ENCODE measurements at places on chromosomes 13 and 19.

GRCh38 chr19:35355791-35356460 is 2.3 kb upstream of the FFAR3 start:
- DNase-seq: no peak

GRCh38 chr13:86792153-86792651 is 879.0 kb upstream of the SLITRK5 start:
- no peak for DNase-seq

DNA sequence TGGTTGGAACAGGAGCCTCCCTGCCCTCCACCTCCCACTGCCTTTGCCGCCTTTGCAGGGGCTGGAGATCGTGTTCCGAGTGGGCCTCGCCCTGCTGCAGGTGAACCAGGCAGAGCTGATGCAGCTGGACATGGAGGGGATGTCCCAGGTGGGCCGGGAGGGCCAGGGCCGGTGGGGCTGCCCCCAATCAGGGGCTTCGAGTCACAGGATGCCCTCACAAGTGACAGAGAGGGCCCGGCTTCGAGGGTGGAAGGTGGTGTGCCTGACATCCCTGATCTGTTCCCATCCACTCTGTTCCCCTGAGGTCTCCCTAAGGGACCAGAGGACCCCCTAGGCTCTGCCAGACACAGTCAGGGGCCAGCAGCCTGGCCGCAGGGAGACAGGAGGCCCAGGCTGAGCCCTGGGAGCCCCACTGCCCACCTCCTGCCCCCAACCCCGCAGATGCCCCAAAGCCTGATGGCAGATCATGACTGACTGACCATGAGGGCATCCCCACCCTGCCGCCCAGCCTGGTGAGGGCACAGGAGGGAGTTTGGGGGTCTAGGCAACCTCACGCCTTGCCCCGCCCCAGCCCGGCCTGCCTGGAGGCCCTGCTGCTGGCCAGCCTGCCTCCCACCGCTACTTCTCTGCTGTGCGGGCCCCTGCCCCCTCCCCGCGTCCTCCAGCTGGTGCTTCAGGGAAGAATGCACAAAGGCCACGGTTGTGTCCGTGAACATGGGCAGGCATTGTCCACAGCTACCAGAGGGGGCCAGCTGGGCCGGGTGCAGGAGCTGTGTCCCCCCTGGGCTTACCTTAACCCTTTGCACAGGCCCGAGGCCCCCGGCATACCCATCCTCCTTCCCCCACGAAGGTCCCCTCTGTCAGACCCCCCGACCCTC is 21.8 kb downstream of the EVI5L start:
- DNase-seq: no peak

DNA sequence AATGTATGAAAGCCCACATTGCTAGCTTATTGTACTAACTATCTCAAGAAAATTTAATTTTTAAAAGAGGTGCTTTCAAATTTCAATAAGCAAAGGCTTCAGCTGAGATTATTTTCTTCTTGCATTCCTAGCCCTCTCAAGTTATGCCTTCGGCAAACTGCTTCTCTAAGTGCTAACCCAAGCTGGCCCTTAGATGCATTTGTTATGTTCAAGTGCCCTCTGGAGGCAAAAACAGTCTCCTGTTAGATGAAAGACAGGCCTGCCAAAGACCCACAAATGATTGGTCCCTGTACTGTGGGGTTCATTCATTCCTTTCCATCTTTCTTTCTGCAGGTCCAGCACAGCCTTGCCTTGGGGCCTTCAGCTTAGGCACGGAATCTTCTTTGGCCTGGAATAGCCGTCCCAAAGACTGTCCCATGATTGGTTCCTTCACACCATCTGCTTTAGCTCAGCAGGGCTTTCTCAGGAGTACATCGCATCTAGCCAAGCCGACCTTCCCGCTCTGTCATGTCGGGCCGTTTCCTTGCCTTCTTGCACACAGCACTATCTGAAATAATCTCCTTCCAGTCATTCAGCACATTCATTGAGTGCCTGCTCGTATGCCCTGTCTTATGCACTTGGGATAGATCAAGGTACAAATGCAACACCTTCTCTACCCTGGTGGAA is 26.4 kb upstream of the TPTE2 start:
- DNase-seq: no peak

GRCh38 chr19:51386882-51387520 is 773 bp downstream of the LIM2 start:
- DNase-seq: no peak

DNA sequence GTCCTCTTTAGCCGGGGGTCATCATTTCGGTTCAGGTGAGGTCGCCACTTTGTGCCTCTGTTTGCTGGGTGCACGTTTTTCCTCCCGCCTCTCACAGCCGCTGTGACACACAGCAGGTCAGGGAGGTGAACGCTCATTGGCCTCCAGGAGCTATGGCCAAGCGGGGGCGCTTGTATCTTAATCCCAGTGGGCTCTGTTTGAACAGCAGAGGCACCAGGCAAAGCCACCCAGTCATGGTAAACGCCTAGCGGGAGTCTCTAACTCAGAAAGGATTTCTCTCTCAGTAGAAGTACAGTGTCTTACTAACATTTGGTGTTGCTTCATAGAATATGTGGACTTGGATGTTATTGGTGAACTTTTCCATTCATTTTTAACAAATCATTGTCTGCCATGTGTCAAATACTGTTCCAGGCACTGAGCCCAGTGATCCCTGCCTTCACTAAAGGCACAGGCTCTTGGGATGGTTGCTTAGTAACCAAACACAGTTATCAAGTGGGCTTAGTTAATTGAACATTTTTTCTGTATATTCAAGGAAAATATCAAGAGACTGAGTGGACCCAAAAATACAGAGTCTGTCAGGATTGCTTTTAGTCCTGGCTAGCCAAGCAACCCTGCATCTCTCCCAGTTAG is 186.7 kb downstream of the STK24 start:
- DNase-seq: no peak

- no peak for DNase-seq
Measured at GRCh38 chr13:110297011-110297410, 9.9 kb downstream of the COL4A1 start.

DNA sequence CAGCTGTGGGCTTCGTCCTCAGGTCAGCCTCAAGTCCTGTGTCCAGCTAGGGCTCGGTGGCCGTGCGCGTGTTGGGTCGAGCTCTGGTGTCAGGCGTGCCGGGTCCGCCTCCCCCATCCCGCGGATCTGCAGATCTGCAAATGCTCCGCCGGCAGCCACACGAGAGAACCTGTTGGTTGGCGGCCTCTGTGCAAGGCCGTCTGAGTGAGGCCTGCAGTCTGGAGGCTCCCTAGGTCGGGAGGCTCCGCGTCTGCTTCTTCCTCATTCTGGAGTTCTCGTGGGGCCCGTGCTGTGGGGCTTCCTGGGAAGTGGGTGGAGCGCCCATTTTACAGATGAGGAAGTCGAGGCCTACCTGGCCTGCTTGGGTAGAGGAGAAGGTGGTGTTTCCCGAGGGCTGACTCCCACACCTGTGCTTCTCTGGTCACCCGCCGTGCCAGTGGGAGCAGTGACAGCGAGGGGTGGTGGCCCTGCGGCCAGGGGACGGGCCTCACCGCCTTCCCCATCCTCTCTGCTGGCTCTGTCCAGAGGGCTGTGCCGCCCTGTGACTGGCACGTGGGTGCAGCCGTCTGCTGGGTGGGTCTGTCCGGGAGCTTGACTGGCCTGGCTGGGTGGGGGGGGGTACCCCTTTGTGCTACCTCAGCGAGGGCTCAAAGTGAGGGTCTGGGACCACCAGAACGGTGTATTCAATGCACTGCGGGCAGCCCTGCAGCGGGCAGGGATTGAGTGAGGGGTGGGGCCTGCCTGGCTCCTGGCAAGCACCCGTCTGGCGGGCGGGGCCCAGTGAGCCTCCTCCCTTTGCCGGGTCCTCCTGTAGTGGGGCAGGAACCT is 3.3 kb downstream of the CSNK1G2 start:
- no peak for DNase-seq

DNA sequence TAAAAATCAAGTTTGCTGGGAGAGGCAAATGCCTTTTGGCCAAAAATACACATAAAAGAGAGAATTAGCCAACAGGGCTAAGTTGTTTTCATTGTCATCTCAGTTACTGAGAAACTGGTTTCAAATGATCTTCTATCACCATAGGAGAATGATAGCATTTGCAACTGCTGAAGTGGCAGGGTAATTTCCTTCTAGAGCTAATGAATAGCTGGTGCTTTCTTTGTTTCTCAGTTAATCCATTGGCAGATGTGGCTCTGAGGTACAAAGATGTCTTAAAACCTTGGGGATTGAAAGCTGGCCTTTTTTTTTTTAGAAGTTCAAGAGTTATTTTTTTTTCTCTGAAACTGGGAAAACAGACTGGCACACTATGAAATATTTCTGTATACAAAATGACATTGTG is 332.7 kb upstream of the KLF12 start:
- DNase-seq: no peak

- DNase-seq: no peak
Measured at GRCh38 chr19:44806291-44806690, 2.6 kb upstream of the BCAM start.

DNA sequence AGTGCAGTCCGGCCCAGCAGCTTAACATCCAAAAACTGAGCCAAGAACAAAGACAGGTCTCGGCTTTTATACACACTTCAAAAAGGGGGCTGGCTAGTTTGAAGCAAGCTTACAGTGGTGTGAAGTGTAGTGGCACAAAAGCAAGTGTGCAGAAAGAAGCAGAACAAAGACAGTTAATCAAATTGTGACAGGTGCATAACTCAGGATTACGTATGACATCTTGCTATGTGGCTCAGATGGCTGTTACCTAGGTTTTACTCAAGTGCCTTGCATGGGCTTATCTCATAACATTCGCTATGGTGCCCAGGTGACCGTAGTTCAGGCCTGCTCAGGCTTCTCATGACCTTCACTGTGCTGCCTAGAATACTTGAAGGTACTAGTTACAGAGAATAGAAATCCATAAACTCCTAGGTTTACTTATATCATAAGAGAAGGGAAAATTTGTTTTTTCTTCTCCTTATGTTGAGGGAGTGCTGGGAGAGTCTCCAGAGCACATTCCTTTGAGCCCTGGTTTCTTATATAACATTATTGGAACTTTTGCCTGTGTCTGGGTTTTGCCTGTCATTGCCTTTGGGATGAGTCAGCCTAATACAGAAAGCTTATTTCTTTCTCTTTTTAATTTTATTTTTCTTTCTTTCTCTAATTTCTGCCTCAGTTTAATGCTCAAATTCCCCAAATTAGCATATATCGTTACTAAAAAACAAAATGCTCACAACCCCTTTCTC is 1629.1 kb upstream of the PCDH20 start:
- DNase-seq: no peak

- DNase-seq: no peak
Measured at GRCh38 chr13:75685239-75685697, 49.1 kb downstream of the LMO7 start.

DNA sequence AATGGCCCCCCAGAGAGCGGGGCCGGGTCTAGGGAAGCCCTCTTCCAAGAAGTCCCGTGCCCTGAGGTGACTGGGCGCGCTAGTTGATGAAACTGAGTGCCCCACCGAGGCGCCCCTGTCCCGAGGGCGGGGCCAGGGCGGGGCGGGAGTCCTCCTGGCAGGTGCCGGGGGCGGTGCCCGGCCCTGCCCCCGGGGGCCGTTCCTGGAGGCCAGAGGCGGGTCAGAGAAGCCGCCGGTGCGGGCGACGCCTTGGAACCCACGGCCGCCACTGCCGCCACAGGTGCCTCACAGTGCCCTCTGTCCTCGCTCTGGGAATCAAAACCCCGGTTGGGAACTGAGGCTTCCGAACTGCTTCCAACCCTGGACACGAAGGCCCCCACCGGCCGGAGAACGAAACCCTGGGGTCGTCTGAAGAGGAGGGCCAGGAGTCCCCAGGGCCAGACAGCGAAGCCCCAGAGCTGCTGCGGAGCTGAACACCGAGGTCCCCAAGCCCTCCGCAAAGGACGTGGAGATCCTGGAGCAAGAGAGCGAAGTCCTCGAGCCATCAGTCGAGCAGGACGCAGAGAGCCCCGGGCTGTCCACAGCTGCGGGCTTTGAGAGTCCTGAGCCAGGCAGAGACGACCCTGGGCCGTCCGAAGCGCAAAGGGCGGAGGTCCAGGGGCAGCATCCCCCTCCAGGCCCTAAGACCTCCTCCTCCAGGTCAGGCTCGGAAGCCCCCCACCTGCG is at the start of gene MISP3:
MISP3 (plus strand) TSS at position 252 of the 726 bp plus-strand sequence. CDS start 524 bp downstream, outside the sequence.
- no peak for DNase-seq

DNA sequence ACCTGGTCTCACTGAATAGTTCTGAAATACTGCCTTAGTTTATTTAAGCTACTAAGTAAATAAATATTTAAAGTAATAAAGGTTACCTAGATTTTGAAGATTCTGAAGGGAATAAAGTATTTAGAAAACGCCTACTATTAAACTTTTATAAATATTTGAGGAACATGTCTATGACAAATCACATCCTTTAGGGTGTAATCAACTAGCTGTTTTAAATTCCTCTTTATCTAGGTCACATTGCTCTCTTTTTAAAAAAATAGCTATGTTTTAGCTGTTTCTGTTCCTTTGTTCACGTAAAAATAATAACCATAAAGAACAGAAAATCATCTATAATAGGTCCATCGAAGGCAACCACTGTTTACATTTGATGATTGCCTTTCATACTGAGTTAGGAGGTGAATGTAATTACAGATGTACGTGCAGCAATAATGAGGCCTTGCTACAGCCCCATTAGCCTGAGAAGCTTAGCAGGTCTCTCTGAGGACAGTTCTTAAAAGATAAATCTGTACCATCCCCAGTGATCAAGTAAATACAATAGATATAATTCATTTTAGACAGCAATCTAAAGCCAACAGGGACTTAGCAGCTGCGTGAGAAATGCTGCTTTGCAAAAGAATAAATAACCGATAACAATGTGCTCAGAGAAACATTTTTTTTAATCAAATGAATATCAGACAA is 449.5 kb downstream of the LIG4 start:
- no peak for DNase-seq

DNA sequence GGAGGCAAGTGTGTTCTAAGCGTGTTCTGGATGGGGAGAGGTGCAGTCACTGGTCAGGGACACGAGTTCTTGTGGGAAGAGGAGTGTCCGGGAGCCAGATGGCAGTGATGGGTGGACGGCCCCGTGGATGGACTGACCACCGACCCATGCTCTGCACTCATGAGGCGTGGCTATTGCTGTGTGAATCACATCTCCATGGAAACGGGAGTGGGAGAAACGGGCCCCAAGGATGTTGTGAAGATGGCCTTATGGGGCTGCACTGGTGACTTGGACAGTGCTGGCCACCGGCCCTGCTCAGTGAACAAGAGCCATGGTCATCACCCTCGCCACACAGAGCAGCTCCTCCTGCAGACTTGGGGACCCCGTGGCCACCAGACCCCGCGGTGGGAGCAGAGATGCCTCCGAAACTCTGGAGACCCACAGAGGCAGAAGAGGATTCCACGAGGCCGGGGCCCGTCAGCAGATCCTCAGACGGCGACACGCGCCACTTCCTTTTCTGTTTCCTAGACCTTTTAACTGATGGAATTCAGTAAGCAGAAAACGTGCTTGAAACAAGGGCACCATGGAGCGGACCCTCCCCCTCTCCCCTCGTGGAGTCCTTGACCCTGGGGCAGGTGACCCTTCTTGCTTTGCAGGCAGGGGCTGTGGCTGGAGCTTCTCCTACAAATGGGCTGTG is 47.5 kb downstream of the GAS6 start:
- no peak for DNase-seq

- no peak for DNase-seq
Measured at GRCh38 chr13:35714588-35715377, 238.3 kb upstream of the MAB21L1 start.

GRCh38 chr13:75480671-75481175 is 1.2 kb downstream of the TBC1D4 start:
- no peak for DNase-seq

Data from activated T-cell treated with anti-CD3 and anti-CD28 coated beads for 1 hour (primary cell).